Neural crest cell (in vitro differentiated cells): ENCODE measurements at places on chromosomes 4 and X.

- DNase-seq: no peak
These were observed 16.0 kb downstream of the SCLT1 start for GRCh38 chr4:129077326-129077725.

- DNase-seq: no peak
These were observed 306.1 kb upstream of the TAPT1 start for GRCh38 chr4:16532240-16532970.

DNA sequence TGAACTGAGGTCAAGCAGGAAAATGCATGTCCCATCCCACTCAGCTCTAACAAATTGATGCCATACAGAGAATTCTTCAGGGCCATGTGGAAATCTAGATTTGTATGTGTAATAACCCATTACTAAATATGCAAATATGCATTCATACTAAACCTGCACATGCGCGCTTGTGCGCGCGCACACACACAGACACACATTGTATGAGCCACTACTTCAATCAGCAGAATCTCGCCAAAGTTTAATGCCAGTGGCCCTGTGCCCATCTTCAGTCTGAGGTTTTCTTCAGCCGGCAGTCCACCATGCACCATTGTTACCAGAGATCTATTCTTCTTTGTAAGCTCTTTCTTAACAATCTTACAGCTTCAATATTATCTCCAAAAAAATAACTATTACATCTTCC is 276.4 kb downstream of the PDGFC start:
- no peak for DNase-seq

DNA sequence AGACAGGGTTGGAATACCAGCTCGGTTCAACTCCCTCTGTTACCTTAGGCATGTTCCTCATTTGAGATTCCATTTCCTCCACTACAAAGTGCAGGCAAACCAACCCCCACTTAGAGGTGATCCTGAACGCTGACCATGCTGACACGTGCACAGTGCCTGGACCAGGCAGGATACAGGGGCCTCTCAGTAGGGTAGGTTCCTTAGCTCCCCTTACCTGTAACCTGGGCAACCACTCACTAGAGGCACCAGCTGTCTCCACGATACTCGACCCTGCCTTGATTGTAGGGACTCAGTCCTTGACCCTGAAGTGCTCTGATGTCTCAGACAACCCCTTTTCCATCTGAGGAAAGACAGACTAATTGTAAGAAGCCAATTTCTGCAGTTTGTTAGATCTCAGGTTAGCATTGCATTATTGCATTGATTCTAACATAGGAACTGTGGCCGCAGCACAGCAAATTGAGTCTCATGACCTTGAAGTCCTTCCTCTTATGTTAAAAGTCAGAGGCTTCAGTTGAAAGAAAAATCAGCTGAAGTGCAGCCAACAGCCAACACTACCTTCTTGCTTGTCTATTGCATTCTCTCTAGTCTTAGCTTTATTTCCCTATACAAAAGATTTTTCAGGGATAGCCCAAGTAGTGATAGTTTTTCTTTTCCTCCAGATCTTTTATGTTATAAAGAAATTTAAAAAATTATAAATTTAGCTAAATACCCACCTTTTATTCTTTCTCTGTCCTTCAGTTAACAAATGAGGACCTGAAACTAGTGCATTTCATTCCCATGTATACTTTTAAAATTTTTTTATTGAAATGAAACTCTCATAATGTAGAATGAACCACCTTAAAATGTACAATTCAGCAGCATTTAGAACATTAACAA is 11.2 kb upstream of the C1QTNF7 start:
- no peak for DNase-seq
